Astrocyte (in vitro differentiated cells and primary cell): ENCODE measurements at places on chromosomes 6 and 20.
A peak's percentile ranks its signal among the peaks of the same experiment; 100 is the strongest.

- H3K27ac ChIP-seq: no peak overlapping the region
- H3K4me1 ChIP-seq: peaks cover 8% of the 10 kb centered on the region
- H3K36me3 ChIP-seq: no peaks in the 10 kb centered on the region
- H3K4me3 ChIP-seq: no peak overlapping the region
Measured at GRCh38 chr6:85417336-85417735, 32.5 kb upstream of the NT5E start.

DNA sequence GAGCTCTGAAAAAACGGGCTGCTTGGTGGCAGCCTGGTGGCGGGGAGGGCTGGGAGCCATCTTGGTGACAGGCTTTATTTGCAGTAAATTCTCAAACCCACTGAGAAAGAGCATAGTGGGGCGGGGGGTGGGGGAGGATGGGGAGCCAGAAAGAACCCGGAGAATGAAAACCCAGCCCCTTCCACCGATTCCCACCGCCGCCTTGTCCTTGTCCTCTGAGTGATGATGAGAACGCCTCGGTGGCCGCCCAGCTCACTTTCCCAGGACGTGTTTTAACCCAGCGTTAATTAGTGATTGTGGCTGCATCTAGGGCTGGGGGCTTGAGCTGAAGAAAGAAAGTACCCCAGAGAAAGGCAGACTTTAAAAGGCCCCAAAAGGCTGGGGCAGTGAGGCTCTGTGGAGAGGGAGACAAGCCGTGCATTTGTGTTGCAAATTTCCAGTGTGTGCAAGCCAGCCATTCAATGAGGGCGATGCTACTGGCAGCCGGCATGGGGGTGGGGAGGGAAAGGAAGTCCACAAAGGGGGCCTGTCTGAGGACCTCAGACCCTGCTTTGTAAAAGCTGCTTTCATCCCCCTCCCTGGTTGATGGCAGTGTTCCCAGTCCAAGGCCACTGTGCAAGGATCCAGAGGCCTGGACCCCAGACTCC lies 6.2 kb upstream of the GHRH start:
- no peaks in the 10 kb centered on the region for H3K27me3 ChIP-seq
- peaks cover 7% of the 10 kb centered on the region for H3K4me1 ChIP-seq
- no peak overlapping the region for H3K27ac ChIP-seq
- H3K4me3 ChIP-seq: no peak overlapping the region

DNA sequence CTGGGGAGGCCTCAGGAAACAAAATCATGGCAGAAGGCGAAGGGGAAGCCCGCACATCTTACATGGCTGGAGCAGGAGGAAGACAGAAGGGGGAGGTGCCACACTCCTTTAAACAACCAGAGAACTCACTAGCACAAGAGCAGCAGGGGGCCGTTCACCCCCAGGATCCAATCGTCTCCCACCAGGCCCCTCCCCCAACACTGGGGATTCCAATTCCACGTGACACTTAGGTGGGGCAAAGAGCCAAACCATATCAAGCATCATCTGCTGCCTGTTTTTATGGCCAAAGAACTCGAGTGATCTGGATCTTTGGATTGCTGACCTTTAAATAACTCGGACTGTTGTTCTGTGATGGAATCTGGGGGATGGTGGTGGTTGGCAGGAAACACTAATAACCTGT lies 28.0 kb downstream of the PNLDC1 start:
- no peaks in the 10 kb centered on the region for H3K4me1 ChIP-seq
- DNase-seq: peak; percentile 4
- no peak overlapping the region for H3K27ac ChIP-seq
- no peaks in the 10 kb centered on the region for H3K27me3 ChIP-seq

GRCh38 chr6:40672087-40672486 lies 84.9 kb upstream of the LRFN2 start:
- H3K36me3 ChIP-seq: no peaks in the 10 kb centered on the region
- H3K27ac ChIP-seq: no peak overlapping the region
- no peak overlapping the region for H3K4me3 ChIP-seq
- H3K4me1 ChIP-seq: no peaks in the 10 kb centered on the region

GRCh38 chr20:58344741-58345140 lies 35.2 kb downstream of the RAB22A start:
- peaks cover 19% of the 10 kb centered on the region for H3K36me3 ChIP-seq
- peaks cover 25% of the 10 kb centered on the region for H3K4me1 ChIP-seq
- peak; percentile 58 for DNase-seq
- no peak overlapping the region for H3K27ac ChIP-seq

- no peak for DNase-seq
- no peak overlapping the region for H3K27ac ChIP-seq
- H3K36me3 ChIP-seq: no peaks in the 10 kb centered on the region
- H3K4me3 ChIP-seq: no peak overlapping the region
- peaks cover 5% of the 10 kb centered on the region for H3K27me3 ChIP-seq
Measured at GRCh38 chr6:159108426-159108985, 60.7 kb upstream of the FNDC1 start.

DNA sequence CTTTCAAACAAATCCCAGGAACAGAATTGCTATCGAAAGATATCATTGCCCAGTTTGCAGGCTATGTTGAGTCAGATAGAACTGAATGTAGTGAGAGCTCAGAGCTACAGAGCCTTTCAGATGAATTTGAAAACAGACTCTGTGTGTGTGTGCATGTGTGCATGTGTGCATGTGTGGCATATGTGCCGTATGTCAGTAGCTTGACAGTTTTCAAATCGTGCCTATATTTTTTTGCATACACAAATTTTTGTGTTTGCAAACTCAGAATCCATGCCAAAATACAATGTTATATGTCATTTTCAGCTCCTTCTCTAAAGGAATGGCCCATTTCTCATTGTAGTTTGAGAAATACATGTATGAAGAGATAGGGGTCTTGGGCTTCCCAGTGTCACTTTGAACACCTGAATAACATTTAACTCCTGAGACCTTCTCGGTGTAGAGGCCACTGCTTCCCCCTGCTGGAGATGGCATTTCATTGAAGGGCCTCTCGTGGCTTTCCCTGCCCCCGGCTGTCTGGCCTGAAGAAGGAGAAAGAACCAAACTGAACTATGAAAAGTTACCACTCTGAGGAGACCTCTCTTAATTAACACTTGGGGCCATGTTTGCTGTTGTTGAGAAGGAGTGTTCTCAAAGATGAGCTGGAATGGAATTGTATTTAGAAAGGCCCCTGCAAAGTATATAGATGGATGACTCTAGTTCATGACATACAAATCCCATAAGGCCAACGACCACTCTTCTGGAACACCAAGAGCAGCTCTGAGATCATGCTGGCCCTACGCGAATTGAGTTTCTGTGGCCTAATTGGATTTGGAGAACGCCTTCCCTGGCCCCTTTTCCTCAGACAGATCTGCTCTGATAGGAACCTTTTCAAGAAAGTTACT lies 58.7 kb downstream of the VAPB start:
- DNase-seq: peak; percentile 19
- no peaks in the 10 kb centered on the region for H3K4me1 ChIP-seq
- H3K36me3 ChIP-seq: peaks cover 9% of the 10 kb centered on the region
- no peak overlapping the region for H3K4me3 ChIP-seq
- no peaks in the 10 kb centered on the region for H3K27me3 ChIP-seq
- H3K27ac ChIP-seq: no peak overlapping the region

DNA sequence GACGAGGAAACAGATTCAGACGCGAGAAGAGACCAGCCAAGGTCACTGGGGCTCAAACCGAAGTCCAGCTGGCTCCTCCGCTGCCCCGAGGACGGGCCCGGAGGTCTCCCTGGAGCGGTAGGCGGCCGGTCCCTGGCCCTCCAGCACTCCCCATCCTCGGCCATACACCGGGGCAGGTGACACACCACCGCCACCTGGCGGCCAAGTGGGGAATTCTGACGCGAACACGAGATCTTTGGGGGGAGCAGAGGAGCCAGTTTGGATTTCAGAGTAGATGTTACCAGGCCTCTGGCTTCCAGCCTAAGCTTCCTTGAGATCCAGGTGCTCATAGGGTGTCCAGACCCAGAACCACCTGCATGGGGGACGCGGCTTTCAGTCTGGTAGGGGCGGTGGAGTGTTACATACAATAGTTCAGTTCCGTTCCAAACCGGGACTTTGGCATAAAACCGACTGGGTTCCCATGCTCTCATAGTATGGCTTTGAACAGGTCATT lies 16.1 kb downstream of the BPIFB1 start:
- no peak overlapping the region for H3K4me3 ChIP-seq
- no peaks in the 10 kb centered on the region for H3K4me1 ChIP-seq

DNA sequence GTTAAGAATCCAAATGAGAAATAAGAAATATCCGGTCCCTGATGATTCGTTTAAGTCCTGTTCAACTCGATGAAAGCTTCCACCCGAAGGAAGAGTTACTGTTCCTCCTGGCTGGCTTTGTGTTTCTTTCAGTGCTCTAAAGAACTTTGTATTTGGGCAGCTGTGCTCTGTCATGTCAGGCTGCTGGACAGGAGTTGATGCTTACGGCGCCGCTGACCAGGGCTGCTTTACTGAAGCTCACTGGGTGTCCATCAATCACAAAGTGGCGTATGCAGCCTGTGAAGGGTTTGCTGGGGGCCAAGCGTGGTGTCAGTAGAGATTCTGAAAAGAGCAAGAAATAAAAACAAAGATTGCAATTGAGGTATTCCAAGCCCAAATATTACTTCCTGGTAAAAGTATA lies 21.9 kb downstream of the FAM229B start:
- no peak overlapping the region for H3K4me3 ChIP-seq
- no peak overlapping the region for H3K27ac ChIP-seq
- no peak for DNase-seq
- no peaks in the 10 kb centered on the region for H3K4me1 ChIP-seq
- H3K36me3 ChIP-seq: peaks cover 11% of the 10 kb centered on the region
- H3K27me3 ChIP-seq: no peaks in the 10 kb centered on the region

DNA sequence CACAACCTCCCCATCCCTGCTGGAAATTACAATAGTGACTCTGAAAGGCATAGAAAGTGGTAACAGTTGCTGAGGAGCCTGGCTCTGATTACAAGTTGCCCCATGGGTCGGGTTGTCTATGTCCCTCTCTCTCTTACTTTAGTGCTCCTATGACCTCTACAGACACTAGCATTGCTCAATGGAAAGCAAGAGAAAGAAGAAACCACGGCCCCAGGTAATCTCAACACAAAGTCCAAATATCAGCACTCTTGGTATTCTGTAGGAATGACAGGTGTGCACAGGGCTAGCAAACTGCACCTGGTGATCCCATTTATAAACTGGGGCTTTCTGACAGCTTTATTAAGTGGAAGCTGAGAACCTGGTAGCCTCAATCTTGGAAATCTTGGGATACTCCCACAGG lies 80.4 kb upstream of the EMILIN3 start:
- H3K4me1 ChIP-seq: no peaks in the 10 kb centered on the region
- no peak overlapping the region for H3K4me3 ChIP-seq
- no peak overlapping the region for H3K27ac ChIP-seq
- no peaks in the 10 kb centered on the region for H3K27me3 ChIP-seq
- DNase-seq: no peak

GRCh38 chr6:44339301-44339700 lies 3.1 kb upstream of the SPATS1 start:
- no peak for DNase-seq
- H3K4me1 ChIP-seq: no peaks in the 10 kb centered on the region
- H3K4me3 ChIP-seq: no peak overlapping the region
- H3K36me3 ChIP-seq: no peaks in the 10 kb centered on the region
- peaks cover 40% of the 10 kb centered on the region for H3K27me3 ChIP-seq

DNA sequence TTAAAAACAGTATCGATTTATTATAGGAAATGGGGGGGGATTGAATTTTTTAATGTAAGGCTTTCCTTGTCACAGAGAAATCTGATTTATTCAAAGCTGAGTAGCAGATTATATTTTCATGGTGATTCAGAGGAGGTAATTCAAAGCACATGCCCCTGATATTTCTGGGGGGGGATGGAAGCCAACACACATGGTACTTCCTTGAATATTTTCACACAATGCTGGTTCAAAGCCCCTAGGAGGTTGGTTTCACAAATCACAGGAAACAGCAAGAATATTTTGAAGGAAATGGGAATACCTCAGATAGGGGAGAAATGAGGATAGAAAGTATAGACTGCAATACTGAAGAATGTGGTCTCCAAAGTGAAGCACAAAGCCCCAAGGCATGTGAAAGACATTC lies 98.8 kb downstream of the RTN4IP1 start:
- H3K27ac ChIP-seq: no peak overlapping the region
- H3K36me3 ChIP-seq: no peaks in the 10 kb centered on the region
- H3K27me3 ChIP-seq: no peaks in the 10 kb centered on the region

GRCh38 chr6:139369068-139369467 lies 5.4 kb downstream of the CITED2 start:
- no peak overlapping the region for H3K4me3 ChIP-seq
- peaks cover 14% of the 10 kb centered on the region for H3K36me3 ChIP-seq
- no peaks in the 10 kb centered on the region for H3K27me3 ChIP-seq
- peaks cover 22% of the 10 kb centered on the region for H3K4me1 ChIP-seq
- DNase-seq: peak; percentile 27
- H3K27ac ChIP-seq: no peak overlapping the region

GRCh38 chr6:125904871-125905270 lies 51.7 kb upstream of the HINT3 start:
- no peak overlapping the region for H3K4me3 ChIP-seq
- no peaks in the 10 kb centered on the region for H3K4me1 ChIP-seq
- H3K36me3 ChIP-seq: peaks cover 5% of the 10 kb centered on the region
- no peak overlapping the region for H3K27ac ChIP-seq

GRCh38 chr6:127078669-127079068 lies 39.8 kb upstream of the RSPO3 start:
- DNase-seq: no peak
- no peak overlapping the region for H3K27ac ChIP-seq
- no peaks in the 10 kb centered on the region for H3K27me3 ChIP-seq
- H3K4me1 ChIP-seq: no peaks in the 10 kb centered on the region
- H3K36me3 ChIP-seq: no peaks in the 10 kb centered on the region
- H3K4me3 ChIP-seq: no peak overlapping the region

- no peaks in the 10 kb centered on the region for H3K36me3 ChIP-seq
- no peak for DNase-seq
- H3K4me1 ChIP-seq: no peaks in the 10 kb centered on the region
Measured at GRCh38 chr20:3670511-3670910, 7.3 kb upstream of the GFRA4 start.

DNA sequence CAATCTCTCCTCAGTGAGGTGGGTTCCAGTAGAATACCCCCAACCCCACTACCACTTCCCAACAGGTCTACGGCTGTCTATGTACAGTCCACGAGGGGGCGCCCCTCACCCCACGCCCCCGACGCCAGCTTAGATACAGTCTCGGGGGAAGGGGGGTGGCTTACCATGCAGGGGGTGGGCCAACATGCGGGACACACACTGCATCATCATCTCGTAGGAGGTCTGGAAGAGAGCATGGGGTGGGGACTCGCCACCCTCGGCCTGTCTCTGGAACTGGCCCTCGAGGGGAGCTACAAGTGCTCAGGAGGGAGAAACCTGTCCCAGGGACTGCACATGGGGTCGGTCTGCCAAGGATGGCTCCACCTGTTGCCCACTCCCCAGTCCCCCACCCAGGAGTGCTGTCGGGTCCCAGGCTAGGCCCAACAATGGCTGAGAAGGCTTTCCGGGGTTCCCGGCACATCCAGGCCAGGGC lies 8.5 kb downstream of the MTCH1 start:
- H3K27me3 ChIP-seq: no peaks in the 10 kb centered on the region
- H3K4me3 ChIP-seq: no peak overlapping the region
- H3K27ac ChIP-seq: no peak overlapping the region
- H3K36me3 ChIP-seq: peaks cover 64% of the 10 kb centered on the region
